Activated CD4-positive, alpha-beta memory T cell treated with anti-CD3 and anti-CD28 coated beads for 36 hours (primary cell): ENCODE measurements at places on chromosomes 2 and 18.

DNA sequence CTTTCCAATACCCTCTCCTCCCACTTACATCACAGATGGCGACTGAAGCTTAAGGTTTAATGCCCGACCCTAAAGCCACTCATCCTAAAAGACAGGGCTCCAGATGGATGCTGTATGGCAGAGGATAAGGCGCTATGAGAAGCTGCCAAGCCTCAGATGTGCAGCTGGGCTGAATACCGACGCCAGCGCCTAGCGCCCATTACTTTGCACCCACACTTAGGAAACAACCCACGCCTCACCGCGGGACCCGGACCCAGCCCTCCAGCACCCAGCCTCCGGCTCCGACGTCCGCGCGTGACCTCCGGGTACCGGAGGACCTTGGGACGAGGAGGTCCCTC is 335 bp downstream of the TRAK2 start:
- no peak for DNase-seq

- peak; percentile 29 for DNase-seq
Measured at GRCh38 chr18:3305933-3306332, 44.0 kb downstream of the MYL12B start.

- no peak for DNase-seq
Measured at GRCh38 chr18:11259469-11260150, 110.2 kb upstream of the PIEZO2 start.

DNA sequence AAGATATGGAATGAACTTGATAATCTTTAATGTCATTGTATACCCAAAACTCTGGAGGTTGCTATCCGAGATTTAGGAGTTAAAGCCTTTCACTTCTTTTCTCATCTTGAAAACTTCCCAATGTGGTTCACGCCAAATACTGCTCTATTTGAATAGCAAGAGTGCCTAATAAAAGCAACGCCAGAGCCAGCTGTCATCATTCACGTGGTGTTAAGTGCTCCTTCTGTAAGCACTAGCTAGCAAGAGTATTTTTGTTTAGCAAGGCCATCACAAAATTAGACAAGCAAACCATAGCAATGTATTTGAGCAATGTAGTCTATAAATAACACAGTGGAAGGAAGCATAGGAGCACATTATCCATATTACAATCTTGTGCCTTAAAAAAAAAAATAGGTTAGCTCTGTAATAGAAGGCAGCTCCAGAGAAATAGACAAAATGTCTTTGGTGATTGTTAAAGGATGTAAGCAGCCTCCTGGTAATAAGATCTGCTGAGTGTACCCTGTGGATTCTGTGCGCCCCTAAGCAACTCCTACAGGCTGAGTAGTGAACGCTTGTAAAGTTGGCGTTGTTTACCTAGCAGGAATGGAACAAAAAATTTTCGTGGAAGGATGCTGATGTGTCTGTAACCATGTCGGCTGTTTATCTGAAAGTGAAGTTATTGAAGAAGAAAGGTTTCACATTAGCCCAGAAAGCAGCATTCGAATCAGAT is 518.0 kb downstream of the CNTNAP5 start:
- DNase-seq = no peak

DNA sequence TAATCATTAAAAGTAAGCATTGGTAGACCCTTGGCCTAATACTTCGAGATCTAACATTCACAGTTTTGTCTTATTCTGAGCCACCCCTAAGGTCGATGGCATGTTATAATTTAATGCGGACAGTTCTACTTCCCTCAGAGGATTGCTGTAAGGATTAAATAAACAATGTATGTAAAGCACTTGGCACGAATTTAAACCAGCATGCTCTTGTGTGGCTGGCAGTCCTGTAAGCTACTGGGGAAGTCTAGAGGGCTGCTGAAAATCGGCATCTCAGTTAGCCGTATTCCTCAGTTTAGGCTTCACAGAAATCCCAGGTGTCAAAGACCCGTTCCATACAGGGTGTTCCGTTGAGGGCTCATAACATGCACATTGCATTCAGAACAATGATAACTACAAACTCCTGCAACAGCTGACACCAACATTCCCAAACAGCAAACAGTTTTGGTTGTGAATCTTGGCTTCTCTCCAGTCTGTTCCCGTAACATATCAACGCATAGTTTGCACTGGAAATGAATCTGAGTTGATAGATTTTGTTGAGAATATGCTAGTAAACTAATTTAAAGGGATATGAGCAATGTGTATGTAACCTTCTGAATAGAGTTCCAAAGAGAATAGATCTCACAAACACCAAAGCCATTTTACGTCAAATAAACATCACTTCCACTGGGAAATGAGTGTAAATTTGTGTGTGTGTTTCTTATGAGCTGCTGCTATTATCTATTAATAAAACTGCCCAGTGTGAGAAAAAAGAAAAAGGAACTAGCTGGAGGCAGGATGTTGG is 52.2 kb upstream of the ACKR3 start:
- DNase-seq = no peak

DNA sequence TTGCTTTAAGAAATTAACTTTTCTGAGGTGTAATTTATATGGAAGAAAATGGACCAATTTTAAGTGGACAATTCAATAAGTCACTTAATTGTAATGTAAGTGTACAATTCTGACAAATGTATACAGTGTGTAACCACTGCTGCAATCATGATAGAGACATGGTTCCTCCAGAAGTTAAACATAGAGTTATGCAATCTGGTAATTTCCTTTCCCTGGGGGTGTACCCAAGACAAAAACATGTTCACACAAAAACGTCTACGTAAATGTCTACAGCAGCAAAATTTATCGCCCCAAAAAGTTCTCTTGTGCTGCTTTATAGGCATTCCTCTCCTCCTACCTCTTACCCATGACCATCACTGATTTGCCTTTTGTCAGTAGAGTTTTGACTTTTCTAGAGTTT is 141.5 kb downstream of the AQP4 start:
- DNase-seq = no peak

DNA sequence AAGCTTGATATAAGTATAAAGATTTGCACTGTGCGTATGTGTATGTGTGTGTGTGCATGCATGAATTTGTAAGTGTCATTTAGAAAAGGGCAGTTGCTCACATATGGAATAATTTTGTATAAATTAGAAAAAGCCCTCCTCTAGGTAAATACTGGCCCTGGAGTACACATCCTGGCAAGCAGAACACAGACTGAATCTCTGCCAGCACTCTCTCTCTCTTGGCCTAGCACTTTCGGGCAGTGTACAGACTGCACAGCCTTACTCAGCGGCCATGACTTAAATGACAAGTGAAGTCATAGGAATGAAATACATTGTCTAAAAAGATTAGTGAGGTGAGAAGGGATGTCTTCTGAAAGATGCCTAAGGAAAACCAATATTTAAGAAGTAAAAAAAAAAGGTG is 214.1 kb downstream of the RDH14 start:
- no peak for DNase-seq

DNA sequence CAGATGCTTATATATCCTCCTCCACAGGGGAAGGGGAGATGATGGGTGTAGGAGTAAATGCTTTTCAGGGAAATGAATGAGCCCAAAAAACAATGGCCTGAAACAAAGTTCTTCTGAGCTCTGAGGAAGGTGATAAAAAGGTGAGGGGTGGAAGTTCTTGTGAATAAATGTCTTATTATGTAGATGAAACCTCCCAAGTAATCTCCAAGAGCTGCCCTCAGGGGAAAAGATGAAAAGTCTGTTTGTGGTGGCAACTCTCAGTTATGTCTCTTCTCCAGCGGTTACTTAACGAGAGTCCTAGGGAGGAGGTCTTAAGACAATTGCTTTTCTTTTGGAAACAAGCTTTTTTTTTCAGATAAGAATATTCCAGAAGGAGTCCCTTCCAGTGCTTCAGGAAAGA is 115.5 kb upstream of the CHAC2 start:
- DNase-seq = no peak

DNA sequence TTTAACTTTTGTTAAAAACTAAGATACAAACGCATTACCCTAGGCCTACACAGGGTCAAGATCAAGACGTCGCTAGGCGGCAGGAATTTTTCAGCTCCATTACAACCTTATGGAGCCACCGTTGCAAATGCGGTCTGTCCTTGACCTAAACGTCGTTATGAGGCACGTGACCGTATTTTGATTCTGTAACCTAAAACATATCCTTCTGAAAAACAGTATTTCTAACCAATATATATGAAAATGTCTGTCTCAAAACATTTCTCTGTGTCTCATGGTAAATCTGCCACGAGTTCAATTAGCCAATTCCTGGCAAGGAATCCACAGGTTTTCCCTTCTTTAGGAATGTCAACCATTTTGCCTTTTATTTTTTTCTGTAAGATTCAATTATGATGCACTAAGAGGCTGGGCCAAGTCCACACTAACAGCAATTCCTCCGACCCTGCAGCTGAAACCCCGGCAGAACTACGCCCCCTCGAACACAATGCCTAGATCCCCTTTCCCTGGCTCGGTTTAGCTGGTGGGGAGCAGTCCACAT is 1.7 kb downstream of the RTN4 start:
- no peak for DNase-seq

DNA sequence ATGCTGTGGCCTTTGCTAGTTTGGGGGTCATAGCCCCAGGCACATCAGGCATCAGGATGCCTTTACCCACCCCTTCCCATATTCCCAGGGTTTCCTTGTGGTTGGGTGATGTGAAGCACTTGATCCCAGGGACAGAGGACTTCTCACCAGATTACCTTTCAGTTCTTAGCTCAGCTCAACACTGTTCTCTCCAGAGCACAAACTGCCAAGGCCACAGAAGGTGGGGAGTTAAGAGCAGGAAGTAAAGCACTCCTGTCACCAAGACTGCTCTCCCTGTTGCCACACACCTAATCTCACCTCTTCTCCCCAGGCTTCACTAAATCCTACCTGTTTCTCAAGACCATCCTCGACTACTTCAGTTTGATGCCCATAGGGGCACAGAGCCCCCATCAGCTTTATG is 25.9 kb downstream of the FHOD3 start:
- no peak for DNase-seq

DNA sequence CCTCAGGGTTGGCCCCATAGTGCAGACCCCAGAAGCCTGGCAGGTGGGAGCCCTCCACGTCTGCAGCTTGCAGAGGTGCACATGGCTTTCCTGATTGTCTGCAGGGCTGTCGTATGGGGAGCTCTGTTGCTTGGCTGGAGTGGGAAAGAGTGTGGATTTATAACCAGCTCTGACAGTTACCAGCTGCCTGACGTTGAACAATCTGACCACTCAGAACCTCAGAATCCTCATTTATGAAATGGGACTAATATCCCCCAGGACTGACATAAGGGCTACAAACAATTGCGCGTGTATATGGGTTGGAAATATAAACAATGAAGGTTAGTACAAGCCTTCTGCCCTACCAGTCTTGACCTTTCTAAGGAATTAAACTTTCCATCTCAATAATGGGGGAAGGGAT is 13.9 kb upstream of the PXDN start:
- DNase-seq = no peak

GRCh38 chr2:138244501-138244925 is 257.1 kb upstream of the SPOPL start:
- DNase-seq = no peak

- peak; percentile 17 for DNase-seq
Measured at GRCh38 chr18:77765468-77765867, 515.8 kb downstream of the GALR1 start.

- DNase-seq = peak; percentile 30
Measured at GRCh38 chr2:64839844-64840243, 149.4 kb upstream of the SLC1A4 start.
